H1 (cell line): ENCODE measurements at places on chromosomes 5 and 9. TPM values are rescaled to one million over a fixed set of nuclear protein-coding genes. Genes with fewer than 3 reads are reported as not detected.

GRCh38 chr9:91913096-91913495 lies 36.9 kb downstream of the ROR2 start:
- DNase-seq = no peak

PPP3R2 gene
- polyA plus RNA-seq = not detected in 2 replicates

SPINK4 gene
- not detected in 2 replicates for polyA plus RNA-seq

DNA sequence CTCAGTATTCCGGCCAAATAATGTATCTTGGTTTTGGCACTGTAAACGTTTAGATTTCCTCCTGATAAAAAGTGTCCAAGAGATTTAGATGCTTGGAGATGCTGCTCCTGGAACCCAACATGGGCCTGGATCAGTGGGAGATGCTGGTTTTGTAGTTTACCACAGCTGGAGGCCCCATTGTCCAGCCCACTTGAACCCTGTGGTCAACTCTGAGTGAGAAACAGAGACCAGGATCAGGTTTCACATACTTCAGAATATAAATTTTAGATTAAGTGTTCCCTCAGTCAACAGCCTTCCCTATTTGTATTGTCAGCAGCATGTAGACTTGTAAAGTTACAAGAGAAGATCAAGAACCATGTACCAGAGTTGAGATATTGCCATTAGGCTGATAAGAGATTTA lies 144.7 kb upstream of the C9orf72 start:
- no peak for DNase-seq

GRCh38 chr5:146082798-146083197 lies 22.6 kb downstream of the PLAC8L1 start:
- DNase-seq = no peak

GRCh38 chr5:123814801-123815470 lies 303.0 kb downstream of the CSNK1G3 start:
- no peak for DNase-seq

DNA sequence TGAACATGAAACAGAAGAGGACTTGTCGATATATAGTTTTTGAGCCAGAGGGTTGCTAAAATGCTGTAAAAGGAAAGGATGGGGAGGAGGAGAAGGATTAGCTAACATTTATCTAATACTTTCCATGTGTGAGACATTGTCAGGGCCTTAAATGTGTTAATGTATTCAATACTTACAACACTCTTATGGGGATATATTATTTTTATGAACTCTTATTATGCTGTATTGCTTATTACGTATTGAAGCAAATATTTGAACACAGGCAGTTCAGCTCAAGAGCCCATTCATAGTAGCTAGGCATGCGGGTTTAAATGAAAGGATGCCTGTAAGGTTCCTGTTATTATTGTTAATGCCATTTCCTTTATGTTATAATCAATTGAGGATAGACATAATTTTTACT lies 391.5 kb downstream of the CCDC171 start:
- no peak for DNase-seq

DNA sequence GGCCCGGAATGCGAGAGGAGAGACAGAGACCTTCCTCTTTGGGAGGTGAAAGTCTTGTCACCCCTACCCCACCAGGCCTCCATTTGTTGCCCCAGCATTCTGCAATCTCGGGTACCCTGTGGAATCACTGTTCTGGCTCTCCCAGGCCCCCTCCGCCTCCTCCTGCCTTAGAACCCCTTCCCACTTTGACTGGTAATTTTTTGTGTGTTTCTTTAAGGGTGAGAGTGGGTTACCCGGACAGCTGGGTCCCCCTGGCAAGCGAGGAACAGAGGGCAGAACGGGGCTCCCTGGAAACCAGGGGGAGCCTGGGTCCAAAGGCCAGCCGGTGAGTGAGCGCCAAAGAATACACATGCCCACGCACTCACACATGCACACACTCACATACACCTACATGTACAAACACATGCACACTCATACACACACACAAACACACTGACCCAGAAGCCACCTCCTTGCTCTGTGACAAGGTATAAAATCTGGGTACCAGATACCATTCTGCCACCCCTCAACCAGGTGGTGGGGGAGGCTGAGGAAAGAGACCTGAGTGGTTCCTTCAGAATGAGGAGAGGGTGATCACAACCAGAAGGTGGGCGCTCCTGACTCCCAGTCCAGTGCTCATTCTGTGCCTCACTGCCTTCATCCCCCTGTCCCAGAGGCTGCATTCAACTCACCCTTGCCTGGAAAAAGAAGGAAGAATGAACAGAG lies 30.9 kb upstream of the ORM1 start:
- DNase-seq = no peak

ANKRD34B gene
- 0.91 and 1.5 TPM in 2 replicates for polyA plus RNA-seq

RLN2 gene
- polyA plus RNA-seq = 2.5 and 6.0 TPM in 2 replicates

DNA sequence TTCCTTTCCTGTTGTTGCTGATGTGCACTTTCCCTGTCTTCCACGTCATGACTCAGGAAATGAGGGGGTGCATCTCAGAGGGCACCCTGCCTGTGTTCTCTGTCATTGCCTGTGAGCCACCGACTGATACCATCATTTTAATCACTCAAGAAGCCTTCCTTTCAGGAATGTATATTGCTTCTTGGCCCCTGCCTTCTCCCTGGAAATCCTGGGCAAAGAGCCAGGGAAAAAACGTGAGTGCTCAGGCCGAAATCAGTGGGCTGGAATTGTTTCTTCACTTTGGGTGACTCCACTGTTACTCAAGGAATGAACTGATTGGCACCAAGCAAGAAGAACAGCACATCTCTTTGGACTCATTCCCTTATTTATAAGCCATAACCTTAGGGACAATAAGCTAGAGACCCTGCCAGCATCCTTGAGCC lies 126.1 kb downstream of the SNX18 start:
- DNase-seq = no peak

SLC23A1 gene
- polyA plus RNA-seq = 0.03 TPM in 1 of 2 replicates, not detected in the other

DNA sequence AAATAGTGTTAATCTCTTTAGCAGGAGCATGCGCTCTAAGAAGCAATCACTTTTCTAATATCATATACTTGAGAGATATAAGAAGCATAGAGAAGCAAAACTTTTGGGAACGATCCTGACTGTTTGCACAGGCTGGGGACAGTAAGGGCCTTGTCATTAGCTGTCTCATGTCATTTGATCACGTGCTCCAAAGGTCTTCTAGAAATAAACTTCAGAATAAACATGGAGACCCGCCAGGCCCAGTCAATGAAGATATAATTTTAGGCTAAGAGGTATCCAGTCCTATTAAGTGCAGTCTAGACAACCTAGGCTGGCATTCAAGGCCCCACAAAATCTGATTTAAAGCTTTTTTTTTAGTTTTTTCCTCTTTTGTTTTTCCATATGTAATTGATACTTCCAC lies 111.0 kb upstream of the APC start:
- no peak for DNase-seq

GRCh38 chr9:21110708-21111576 lies 30.7 kb downstream of the IFNW1 start:
- no peak for DNase-seq

ADAMTS12 gene
- polyA plus RNA-seq = 4.9 and 6.4 TPM in 2 replicates

DNA sequence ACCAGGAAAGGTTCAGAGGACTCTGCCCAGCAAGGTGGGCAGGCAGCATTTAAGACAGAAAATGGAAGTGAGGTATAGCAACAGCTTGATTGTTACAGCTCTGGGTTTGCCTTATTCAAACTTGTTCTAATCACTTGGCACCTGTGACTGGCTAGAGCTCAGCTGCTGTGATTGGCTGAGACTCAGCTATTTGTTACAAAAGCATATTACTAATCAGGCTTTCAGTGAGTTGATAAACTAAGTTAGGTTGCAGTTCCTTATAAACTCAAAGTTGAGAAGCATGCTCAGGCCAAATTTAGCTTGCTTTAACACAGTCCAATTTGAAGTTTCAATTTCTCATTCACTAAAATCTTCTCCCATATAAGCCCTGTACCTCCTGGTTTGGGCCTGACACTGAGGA lies 56.3 kb downstream of the GDA start:
- no peak for DNase-seq

GRCh38 chr9:89256642-89257041 lies 54.4 kb upstream of the CKS2 start:
- DNase-seq = no peak

PCDHA13 gene
- polyA plus RNA-seq = 1.3 and 1.4 TPM in 2 replicates

PCDHA5 gene
- polyA plus RNA-seq = 0.28 and 0.33 TPM in 2 replicates

SHOC1 gene
- not detected in 2 replicates for polyA plus RNA-seq

GRCh38 chr5:40781843-40782409 lies 16.2 kb downstream of the PRKAA1 start:
- no peak for DNase-seq

DNA sequence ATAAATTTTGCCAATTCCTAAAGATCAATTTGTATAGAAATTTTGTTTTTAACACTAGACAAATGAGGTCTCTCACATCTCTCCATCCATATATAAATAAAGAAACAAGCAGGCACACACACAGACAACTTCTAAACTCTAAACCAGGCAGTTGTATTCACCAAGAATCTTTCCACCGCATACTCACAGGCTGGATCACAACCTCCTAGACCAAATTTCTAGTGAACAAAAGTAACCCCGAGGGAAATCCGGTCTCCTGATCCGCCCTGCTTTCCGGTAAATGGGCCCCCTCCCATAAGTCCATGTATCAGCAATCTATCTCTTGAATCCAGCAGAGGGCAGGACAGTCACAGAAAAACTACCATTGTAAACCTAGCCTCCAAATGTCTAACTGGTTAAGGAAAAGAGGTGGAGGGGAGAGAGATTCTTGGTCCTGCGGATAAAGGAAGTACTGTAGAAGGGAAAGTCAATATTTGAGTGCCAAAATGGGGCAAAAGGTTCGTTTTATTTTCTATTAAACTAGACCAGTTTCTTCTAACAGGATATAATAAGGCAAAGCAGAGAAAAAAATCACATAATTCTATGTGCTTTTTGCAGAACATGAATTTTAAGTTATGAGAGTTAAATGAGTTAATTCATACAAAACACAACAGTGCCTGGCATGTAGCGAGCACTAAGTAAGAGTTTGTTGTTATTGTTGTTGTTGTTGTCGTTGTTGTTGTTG lies 4.8 kb upstream of the SMU1 start:
- no peak for DNase-seq

DNA sequence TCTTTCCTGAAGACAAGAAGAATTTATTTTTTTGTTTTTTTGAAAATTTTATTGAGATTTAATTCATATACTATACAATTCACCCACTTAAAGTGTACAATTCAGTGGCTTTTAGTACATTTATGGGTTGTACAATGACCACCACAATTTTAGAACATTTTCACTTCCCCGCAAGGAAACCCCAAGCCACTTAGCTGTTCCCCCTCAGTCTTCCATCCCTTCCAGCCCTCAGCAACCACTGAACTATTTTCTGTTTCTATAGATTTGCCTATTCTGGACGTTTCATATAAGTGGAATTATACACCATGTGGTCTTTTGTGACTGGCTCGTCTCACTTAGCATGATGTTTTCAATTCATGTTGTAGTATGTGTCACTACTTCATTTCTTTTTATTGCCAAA lies 28.0 kb downstream of the DNAI1 start:
- no peak for DNase-seq

DNA sequence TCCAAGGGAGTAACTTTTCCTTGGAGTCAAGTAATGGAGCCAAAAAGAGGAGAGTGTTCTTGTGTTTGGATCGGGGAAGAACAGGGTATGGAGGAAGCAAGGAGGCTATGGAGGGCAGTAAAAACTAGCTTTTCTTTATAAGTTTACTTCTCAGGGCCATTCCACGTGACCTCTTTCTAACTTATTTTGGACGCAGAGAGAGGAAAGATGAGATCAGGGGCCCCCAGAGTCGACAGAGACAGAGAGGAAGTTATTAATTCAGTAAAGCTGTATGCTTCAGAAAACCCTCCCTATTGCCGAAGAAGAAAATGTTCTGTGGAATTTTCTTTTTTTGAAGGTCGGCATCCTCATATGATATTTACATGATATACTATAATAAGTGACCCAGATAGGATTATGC lies 233.8 kb upstream of the MPDZ start:
- DNase-seq = no peak

DNA sequence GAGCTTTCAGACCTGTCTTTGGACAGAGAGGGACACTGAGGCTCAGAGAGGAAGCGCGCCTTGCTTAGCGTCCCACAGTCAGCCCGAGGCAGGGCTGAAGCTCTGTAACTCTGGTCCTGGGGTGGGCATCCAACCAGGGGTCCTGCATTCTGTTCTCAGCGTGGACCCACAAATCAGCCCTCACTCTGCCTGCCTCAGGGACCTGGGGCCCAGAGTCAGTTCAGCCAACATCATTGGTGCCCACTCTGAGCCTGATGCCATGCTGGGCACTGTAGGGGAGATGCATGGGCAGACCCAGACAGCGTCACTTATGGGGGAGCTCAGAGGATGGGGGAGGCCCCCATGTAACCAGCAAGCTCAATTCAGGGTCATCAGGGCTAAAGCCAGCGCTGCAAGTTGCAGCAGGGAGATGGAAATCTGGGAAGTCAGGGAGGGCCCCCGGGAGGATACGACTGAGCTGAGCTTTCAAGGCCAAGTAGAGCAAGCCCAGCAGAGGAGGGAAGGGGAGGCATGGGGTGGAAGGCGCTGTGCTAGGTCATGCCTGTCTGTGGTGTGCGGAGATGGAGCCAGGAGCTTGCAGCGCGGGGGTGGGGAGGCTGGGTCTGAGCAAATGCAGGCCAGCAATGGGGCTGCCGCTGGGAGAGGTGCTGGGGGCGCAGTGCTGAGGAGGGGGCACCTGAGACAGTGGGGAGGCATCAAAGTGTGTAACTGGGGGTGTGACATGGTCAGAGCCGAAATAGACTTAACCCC lies 21.1 kb downstream of the CORO2A start:
- DNase-seq = no peak

- no peak for DNase-seq
Observed at GRCh38 chr5:120228262-120229031, 235.7 kb upstream of the PRR16 start.

DNA sequence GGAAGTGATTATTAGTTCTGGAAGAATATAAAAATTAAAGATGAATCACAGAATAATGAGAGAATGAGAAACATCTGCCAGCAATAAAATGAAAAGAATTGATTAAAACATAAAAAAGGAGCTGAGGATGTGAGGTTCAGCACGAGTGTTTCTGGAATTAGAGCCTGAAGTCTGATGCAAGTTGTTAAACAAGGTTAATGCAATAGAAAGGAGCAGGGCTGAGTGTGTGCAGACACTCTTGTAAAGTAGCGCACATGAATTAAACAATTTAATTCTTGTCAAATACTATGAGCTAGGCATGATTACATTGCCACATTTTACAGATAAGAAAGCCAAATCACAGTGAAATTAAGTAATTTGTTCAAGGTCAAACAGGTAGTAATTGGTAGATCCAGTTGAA lies 384.2 kb downstream of the TAF11L14 start:
- DNase-seq = no peak

- DNase-seq = no peak
Observed at GRCh38 chr5:111326551-111326950, 102.4 kb downstream of the CAMK4 start.
